ENCODE measurements at places on chromosomes 13 and 19. TPM values are rescaled to one million over a fixed set of nuclear protein-coding genes. Genes with fewer than 3 reads are reported as not detected.

Gene ZNF723
- not detected for total RNA-seq

Gene ZNF681
- total RNA-seq = 0.77 TPM

Gene RCBTB2
- total RNA-seq = 8.4 TPM

Gene PRRG2
- 0.75 TPM for total RNA-seq

Gene SEMA6B
- total RNA-seq = 0.11 TPM

Gene SMIM24
- total RNA-seq = not detected

Gene CACNA1A
- 10.1 TPM for total RNA-seq

Gene PSPN
- 0.87 TPM for total RNA-seq

All from uterine smooth muscle cell (primary cell).